ENCODE measurements at places on chromosomes 12 and 14.

GRCh38 chr12:93978553-93978952, 169.8 kb upstream of the PLXNC1 start:
- no peak for DNase-seq

- no peak for DNase-seq
These were observed 8.5 kb upstream of the MYL6B start for GRCh38 chr12:56143870-56144269.

- no peak for DNase-seq
These were observed 1003.8 kb downstream of the TMTC2 start for GRCh38 chr12:83690465-83690864.

GRCh38 chr14:37862263-37862662, 266.8 kb downstream of the TTC6 start:
- no peak for DNase-seq

- DNase-seq, result no peak
These were observed 821 bp downstream of the TMEM106C start for GRCh38 chr12:47964106-47964728.

- no peak for DNase-seq
These were observed 7.9 kb downstream of the MIA2 start for GRCh38 chr14:39241637-39242036.

GRCh38 chr12:123896767-123897166, 75.9 kb downstream of the CCDC92 start:
- no peak for DNase-seq

- DNase-seq, result no peak
These were observed 9.2 kb downstream of the KRT1 start for GRCh38 chr12:52670961-52671360.

DNA sequence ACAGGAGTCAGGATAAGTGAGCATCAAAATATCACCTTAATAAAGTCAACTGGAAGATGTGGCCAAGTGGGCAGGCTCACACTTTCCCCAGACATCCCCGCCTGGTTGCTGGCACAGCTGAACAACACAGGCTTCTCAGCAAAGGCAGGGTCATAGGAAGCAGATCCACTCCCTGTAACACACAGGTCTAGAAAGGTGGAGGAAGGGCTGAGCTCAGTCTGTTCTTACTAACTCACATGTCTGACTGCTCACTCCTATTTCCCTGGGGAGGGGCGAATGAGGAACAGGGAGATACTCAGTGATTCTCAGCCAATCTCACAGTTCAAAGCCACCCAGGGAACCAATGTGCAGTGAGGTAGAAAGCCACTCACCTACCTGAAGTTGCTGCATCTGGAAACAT, 45.0 kb upstream of the AMN1 start:
- DNase-seq, result no peak

DNA sequence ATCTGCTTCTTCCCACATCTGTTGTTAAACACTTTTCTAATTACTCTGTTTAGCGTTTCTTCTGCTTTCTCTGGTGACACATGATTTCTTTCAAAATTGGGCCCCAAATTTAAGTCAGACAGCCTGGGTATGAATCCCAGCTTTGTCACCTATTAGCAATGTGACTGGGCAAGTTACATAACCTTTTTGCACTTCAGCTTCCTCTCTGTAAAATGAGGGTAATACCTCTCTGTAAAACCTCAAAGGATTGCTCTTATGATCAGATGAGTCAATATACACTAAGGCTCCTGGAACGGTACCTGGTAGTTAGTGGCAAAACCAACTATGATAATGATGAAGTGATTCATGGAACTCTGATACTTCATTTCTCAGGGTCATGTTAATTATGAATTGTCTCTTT, 33.0 kb downstream of the E2F7 start:
- DNase-seq, result no peak

DNA sequence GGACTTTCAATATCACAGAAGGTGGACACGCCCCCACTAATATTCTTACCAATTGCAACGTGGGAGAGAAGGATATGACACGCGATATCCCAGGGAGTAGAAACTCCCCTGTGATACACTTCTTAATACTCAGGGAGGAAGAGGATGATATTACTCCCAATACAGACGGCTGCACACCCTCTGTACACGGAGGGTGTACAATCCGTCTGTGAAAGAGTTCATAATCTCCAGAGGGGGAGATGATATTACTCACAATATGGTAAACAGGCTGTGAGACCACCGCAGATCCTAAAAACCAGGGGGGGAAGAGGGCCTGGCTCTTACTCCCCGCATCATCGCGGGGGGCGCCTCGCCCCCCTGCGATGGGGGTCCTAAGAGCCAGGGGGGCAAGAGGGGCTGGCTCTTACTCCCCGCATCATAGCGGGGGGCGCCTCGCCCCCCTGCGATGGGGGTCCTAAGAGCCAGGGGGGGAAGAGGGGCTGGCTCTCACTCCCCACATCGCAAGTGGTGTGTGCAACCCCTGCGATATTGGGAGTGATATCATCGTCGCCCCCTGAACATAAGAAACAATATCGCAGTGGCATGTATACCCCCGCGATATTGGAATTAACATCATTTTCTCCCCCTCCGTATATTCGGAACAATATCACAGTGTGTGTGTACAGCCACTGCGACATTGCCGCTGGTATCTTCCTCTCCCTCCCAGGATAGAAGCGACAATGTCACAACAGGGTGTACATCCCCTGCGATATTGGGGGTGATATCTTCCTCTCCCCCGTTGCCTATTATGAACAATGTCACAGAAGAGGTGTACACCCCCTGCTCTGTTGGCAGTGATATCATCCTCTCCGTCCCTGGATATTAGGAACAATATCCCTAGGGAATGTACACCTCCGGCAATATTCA, 8.9 kb upstream of the CLEC6A start:
- no peak for DNase-seq

- DNase-seq, result no peak
These were observed 36.0 kb downstream of the CACNA2D4 start for GRCh38 chr12:1882405-1882804.

- no peak for DNase-seq
These were observed 4.4 kb upstream of the DYRK4 start for GRCh38 chr12:4557586-4557985.

DNA sequence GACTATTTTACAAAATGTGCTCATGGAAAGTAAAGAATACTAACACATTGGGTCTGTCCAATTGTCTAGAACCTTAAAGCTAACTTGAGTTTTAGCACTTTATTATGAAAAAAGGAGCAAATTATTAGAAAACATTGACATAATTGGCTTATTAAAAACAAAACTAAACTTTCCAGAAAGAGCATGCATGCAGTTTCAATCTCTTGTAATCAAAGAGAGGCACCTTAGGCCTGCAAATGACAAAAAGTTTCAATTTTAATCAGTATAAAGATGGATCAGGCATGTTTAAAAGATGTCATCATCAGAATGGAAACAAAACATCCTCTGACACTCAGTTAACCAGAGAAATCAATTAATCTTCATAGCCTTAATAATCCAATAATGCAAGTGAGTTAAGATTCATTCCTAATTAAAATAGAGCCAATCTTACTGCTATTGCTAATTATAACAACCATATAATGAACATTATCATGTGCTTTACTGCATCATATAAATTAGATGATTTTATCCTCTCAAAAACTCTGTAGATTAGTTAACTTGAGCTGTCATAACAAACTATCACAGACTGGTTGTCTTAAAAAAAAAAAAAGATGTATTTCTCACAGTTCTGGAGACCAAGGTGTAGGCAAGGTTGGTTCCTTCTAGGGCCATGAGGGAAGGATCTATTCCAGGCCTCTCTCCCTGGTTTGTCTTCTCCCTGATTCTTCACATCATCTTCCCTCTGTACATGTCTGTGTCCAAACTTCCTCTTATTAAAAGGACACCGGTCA, 131.4 kb downstream of the RPAP3 start:
- DNase-seq, result no peak

GRCh38 chr12:131988054-131988796, 38.5 kb downstream of the EP400 start:
- no peak for DNase-seq

GRCh38 chr14:48251290-48251689, 575.9 kb upstream of the MDGA2 start:
- no peak for DNase-seq

GRCh38 chr14:23322568-23323517, 1.6 kb downstream of the PABPN1 start:
- no peak for DNase-seq

DNA sequence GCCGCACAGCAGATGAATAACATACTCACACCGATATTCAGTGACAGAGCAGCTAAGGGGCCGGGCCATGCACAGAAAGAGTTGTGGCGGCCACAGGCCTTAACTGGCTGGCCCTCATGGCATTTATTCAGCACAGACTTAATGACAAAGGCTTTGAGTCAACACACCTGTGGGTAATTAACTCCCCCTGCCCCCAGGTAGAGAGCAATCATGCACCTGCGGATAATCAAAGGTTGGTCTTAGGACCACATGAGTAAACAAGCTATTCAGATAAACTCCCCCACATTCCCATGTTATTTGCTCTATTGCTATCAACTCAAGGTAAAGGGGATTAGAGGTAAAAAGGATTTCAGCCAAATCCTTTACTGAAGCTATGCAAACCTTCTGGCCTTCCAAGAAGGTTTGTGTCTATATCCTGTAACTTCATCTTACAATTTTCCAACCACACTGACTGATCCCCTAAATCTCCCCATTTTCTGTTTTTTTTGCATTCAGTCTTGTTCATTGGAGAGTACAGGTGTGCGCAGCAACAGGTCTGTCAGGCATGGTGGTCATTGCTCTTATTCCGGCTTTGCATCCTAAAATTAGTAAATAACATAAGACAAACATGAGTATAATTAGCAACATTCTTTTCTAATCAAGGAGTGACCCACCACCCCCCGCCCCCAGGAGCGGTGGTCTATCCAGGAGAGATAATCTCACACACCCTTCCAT, 16.9 kb upstream of the BLTP3B start:
- no peak for DNase-seq

DNA sequence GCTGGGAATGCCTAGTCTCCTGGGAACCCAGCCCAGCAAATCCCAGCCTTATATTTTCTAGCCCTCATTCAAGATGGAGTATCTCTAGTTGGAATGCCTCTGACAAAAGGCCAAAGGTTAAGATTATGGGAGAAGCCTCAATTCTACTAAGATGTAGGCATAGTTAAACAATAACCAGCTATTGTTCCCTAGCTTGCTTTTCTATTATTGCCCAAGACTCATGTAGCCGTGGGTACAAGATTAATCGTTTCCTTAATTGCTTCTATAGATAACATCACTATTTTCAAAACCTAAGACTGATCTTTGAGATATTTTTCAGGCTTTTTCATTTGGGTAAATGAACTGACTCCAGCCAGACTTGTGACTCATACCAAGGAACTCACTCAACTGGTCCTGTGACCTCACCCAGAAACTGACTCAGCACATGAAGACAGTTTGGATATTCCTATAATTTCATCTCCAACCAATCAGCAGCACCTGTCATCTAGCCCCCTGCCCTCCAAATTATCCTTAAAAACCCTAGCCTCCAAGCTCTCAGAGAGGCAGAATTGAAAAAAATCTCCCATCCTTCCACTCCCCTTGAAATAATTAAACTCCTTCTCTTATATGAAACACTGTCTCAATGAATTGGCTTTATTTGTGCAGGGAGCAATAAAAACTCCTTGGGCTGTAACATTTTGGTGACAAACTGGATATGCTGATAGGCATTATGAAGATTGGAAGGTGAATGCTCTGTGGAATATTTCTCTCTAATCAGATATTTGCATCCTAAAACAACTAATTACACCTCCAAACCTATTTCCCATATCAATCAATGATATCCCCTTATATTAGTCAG, 589.0 kb downstream of the C12orf50 start:
- DNase-seq, result no peak

GRCh38 chr14:85867450-85867849, 337.5 kb downstream of the FLRT2 start:
- DNase-seq, result no peak

- DNase-seq, result no peak
These were observed 130.6 kb downstream of the KTN1 start for GRCh38 chr14:55710506-55711041.

- no peak for DNase-seq
These were observed 46.0 kb upstream of the BMP4 start for GRCh38 chr14:54002653-54003052.

DNA sequence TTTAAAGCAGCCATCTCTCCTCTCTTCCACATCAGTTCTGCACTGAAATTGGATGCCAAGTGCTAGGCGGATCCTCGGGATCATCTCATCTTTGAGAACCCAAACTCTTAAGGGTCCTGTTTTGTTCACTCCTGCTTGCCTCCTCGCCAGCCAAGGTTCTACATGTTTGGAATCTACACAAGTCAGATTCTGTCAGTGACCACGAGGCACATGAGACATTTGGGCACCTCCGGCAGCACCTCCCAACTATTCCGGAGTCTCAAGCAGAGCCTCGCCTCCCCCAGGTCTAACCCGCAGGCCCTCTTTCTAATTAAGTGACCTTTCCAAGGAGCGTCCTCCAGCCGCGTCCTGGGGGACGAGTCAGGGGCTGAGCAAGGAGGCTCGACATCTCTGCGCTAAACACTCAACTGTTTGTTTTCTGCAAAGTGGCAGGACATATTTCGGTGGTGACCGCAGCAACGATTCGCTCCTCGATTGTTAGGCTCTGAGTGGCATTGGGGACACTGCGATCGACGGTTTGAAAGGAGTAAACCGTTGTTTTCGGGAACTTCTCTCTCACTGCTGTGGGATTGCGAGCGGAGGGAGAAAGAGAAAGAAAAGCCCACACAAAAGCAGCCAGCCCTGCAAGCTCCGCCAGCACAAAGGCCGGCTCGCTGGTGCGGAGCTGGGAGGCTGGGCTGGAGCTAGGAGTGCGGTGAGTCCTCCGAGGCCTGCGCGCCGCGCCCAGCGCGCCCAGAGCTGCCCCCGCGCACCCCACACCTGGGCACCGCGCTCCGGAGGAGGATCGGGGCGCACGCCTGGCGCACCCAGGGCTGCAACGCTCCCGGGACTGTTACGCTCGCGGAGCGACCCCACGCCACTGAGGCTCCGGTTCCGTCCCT, 640 bp downstream of the ARMH4 start:
- DNase-seq, result no peak

DNA sequence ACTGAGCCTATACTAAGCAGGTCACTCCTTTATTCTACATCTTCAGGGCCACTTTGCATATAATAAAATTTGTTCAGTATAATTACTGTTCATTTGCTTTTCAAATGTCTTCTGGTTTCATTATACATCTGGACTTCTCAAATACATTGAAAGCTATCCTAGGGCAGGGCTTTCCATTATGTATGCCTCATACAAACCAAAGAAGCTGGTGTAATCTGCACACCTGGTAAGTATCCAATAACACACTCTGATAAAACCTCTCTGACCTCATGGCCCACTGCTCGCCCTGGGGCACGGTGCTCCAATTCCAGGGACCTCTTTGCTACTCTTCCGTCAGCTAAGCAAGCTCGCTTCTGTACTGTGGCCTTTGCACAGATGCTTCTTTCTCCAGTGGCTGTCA, 21.9 kb upstream of the ISM2 start:
- DNase-seq, result no peak

GRCh38 chr14:64763085-64763782, 59.0 kb downstream of the PLEKHG3 start:
- DNase-seq, result no peak

DNA sequence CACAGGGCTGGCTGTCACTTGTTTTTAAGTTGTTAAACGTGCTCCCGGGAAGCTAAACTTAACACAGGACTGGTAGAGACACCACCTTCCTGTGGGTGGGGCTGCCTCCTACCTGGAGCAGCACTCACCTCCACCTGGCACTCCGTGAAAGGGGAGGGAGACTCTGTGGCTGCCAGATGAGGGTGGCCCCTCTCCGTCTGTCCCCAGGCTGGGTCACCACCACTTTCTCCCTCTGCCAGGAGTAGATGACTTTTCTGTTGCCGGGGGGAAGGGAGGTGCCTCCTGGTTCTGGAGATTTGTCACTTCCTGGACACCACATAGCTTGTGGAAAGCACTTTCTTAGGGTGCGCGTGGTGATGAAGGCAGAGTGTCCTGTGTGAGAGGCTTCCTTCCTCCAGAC, 81.3 kb downstream of the WDR20 start:
- no peak for DNase-seq

GRCh38 chr12:78120866-78121560, 290.3 kb downstream of the NAV3 start:
- DNase-seq, result no peak
